ENCODE measurements at places on chromosomes 7 and 10.

DNA sequence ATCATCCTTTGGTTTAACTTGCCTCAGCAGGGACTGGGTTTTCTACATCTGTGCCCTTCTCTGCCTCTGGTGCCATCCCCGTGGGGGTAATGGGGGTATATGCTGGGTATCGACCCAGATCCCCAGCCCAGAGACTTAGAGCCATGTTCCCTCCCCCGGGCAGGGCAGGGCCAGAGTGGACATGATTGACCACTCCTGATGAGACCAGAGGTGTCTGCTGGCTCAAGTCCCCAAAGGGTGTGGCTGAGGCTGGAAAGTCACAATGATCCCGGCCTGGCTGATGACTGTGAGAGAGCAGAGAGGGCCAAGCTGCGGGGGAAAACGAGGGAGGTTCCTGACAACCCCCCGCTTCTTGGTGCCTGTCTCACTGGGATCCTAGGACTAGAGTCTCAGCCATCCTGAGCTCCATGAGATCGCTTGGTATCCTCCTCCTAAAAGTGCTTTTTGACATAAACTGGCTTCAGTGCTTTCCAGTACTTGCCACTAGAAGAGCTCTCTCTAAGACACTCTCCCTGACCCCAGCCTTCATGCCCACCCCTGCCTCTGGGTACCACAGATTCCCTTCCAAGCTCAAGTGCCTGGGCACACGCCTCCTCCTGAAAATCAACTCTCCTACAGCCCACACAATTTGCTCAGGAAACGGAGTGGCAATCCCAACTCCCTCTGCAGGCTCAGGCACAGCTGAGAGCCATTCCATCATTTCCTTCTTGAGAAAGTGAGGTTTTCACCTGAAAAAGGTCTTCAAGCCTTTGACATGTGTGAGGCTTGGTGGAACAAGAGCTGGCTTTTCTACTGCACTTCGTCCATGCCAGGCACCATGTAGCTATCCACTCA lies 33.9 kb downstream of the DRGX start:
- no peak for DNase-seq

DNA sequence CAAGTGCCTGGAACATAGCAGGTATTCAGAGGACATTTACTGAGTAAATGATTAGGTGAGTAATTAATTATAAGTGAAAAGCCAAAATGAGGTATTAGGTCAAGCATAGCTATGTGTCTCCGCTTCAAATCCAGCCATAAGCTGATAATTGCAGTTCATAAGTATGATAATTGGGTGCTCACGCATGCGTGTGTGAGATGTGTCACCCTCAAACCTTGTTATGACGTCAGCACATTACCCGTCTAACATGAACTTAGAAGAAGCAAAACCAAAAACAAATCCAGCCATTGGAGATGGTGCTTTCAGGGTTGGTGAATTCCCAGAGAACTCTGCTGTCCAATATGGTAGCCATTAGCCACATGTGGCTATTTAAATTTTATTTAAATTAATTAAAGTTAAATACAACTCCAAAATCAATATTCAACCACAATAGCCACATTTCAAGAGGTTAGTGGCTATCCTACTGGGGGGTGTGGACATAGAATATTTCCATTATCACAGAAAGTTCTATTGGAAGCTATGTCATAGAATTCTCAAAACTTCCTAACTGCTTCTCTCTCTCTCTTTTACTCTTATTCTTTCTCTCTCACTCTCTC lies at the start of gene CPA5:
Gene CPA5, plus strand, starts transcription at position 546 of the 596 bp plus-strand sequence. CDS start 1,670 bp downstream, outside the sequence.
- DNase-seq, result no peak

DNA sequence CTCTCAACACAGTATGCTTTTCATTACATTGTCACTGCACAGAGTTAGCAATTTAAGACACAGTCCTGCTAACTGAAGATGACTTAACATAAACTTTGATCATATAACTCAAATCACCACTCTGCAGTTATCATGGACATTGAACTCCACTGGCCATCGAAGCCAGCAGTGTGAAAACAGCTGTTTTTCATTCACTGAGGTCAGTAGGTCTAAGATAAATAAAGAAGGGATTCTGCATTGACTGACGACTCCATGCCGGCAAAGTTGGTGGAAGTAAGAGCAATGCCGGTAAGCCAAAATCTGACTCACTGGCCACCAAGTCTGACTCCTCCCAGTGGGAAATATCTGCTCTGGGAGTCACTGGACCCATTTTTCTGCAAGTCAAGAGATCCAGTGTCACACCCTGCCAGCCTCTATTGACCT lies 449.9 kb upstream of the ANKRD30A start:
- no peak for DNase-seq

DNA sequence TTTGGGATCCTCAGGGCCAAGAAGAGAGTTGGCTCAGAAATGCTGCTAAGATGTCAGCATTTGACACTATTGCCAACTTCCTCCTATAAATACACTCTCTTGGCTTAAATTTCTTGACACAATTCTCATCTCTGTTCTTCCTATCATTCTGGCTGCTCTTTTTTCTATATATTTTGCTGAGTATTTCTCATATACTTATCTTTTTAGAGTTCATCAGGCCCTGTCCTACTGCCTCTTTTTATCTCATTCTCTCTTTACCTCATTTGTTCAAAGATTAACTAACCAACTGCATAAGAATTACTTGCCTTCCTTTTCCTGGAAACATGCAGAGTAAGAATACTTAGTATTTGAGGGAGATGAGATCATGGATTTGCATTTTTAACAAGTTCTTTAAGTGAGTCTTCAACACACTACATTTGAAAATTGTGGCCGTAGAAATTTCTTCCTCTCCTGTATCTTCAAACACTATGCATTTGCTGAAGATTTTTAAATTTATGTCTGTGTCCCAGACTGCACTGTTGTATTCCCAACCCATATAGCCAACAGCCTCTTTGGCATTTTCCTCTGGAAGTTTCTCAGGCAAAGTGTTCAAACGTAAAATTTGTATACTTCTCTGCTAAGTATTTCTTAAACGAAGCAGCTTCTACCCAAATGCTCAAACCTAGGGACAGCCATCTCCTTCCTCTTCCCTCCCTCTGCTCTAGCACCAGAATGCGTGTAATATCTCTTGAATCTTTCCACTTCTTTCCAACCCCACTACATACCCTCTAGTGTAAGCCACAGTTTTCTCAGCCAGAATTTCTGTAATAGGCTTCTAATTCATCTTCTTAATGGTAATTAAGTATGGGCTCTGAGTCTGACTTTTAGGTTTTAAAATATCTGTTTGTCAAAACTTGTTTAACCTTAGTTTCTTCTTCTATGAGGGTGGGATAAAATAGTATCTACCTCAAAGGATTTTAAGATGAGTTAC lies 35.5 kb downstream of the ARL4A start:
- DNase-seq, result peak; percentile 37

GRCh38 chr10:30877111-30877510 lies 154.6 kb downstream of the ZNF438 start:
- peak; percentile 35 for DNase-seq

GRCh38 chr10:23604613-23605012 lies 165.7 kb downstream of the OTUD1 start:
- no peak for DNase-seq

- no peak for DNase-seq
These were observed 29.7 kb upstream of the HSPA12A start for GRCh38 chr10:116771959-116772585.

GRCh38 chr10:113563306-113564088 lies 10.6 kb downstream of the HABP2 start:
- DNase-seq, result peak; percentile 86

GRCh38 chr10:36141856-36142560 lies 499.9 kb upstream of the FZD8 start:
- DNase-seq, result no peak

DNA sequence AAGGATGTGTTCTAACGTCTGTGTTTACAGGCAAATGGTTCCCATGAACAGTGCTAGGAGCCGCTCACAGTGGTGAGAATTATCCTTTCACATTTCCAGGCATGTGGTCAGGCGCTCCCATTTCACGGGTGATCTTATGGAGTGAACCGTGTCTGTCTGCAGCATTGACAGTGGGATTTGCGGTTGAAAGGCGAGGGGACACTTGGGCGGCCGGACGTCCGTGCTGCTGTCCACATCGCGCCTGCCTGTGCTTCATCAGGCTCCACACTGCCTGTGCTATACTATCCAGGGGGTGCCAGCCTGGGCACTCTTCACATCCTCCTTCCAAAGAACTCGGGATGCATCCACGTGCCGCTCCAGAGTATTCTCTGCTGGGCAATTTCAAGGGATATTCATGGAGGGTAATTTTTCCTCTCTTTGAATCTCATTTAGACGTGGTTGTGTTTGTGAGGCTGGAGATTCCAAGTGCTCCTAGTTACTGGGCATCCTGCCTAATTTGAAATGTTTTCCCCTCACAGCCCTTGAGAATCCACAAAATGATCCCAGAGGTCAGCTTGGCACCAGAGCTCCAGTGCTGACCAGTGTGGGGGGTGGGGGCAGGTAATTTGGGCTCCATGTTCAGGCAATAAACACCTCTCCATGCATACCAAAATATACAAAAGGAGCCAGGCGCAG lies 61.9 kb upstream of the EBF3 start:
- DNase-seq, result no peak

DNA sequence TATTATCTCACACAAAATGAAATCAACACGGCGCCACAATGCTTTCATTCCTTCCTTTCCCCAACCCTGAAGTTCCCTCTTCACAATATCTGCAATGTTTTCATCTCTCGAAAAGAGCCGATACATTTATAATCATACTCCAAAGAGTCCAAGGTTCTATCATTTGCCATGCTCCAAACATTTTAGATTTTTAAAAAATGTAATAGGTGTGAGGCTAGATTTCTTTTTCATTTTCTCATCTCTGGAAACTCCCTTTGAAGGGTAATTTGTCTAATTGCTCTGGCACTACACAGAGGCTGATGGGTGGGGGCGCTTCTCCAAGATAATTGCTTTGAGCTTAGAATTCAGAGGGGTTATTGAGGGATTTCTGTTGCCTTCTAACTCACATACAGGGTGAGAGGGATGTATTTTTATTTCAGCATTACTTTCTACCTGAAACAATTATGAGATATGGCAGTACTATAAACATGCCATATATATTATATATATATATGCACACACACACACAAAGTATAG lies 4.9 kb downstream of the DLX5 start:
- no peak for DNase-seq

GRCh38 chr7:51543801-51544553 lies 227.4 kb upstream of the COBL start:
- DNase-seq, result no peak

- DNase-seq, result no peak
These were observed 16.8 kb downstream of the ADRB1 start for GRCh38 chr10:114060456-114060855.

Data from suppressor macrophage treated with lipopolysaccharide for 1 hour (primary cell).